ENCODE measurements at places on chromosomes 3 and 15.
A peak's percentile ranks its signal among the peaks of the same experiment; 100 is the strongest.

- peak; percentile 72 for DNase-seq
These were observed 21.8 kb upstream of the NFKBIZ start for GRCh38 chr3:101827211-101828174.

GRCh38 chr15:39184701-39185390, 396.0 kb upstream of the THBS1 start:
- no peak for DNase-seq

DNA sequence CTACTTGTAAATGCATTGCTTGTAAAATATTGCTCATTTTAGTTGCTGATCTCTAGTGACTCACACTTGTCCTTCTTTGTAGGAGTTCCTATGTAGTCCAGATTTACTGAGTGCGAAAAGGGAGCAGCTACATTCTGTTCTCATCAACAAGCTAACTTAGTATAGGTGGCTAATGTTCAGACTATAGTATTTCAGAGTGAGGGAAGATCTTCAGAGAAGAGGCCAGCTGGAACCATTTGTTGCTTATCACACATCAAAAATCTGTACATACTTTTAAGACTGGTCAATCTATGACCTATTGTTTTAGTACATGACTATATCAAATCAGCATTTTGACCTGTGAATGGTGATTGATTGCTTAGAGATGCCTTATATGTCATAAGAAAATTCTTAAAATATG, 71.3 kb upstream of the THSD4 start:
- no peak for DNase-seq

DNA sequence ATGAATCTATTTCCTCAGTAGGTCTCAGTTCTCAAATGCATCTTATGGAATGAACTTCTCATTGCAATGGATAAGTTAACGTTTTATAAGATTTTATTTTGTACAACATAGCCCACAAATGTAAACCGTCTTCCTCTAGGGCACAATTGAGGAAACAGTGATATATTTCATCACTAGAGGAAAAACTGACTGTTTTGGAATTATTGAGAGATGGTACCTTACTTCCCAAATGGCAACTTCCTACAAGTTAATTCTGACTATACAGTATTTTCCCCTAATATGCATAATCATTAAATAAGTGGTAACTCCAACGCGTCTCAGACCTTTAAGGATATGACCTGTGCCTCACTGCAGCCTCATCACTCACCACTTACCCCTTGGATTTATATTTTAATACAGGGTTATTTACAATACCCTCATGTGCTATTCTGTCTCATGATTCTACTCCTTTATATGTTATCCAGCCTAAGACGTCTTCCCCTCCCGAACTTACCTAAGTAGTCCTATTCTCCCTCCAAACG, 13.3 kb downstream of the GABPB1 start:
- DNase-seq, result no peak

- no peak for DNase-seq
These were observed 347.3 kb downstream of the CNTN3 start for GRCh38 chr3:74267131-74267530.

- DNase-seq, result no peak
These were observed 34.5 kb upstream of the CTNNB1 start for GRCh38 chr3:41164777-41165176.

DNA sequence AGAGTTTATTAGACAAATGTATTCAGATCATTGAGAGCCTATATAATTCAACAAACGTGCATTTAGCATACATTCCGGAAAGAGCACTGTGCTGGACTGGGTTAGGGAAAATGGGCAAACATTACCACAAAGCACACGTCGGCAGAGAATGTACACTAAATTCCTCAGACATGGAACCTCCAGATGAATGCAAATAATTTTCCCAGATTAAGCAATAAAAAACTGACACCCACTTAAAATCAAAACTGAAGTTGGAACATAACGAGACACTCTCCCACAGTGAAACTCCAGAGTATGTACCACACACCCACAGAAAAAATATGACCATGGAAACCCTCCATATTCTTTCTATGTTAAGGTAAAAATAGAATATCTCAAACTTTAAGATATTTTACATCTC, 4.8 kb downstream of the SECISBP2L start:
- DNase-seq, result no peak

DNA sequence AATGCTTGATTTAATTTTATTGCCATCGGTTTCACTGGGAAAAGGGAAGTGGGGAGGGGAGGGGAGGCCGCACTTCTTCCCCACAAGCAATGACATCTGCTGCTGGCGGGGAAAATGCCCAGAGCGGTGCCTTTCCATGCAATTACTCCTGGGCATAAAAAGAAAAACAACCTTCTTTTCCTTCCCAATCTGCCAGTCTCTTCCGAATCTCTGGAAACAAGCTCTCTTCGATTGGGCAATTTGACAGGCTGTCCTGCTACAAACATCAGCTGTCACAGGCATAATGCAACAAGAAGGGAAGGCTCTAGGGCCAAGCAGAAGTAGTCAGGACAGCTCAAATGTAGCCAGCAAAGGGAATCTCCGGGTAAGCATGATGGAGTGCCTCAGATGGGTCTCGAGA, 93.4 kb upstream of the STRIT1 start:
- no peak for DNase-seq

GRCh38 chr15:89138999-89139612, 50.9 kb downstream of the ABHD2 start:
- DNase-seq, result no peak

- DNase-seq, result no peak
These were observed 12.2 kb downstream of the ZIC1 start for GRCh38 chr3:147421184-147421912.

- no peak for DNase-seq
These were observed 322.3 kb downstream of the PLCL2 start for GRCh38 chr3:17207019-17207418.

DNA sequence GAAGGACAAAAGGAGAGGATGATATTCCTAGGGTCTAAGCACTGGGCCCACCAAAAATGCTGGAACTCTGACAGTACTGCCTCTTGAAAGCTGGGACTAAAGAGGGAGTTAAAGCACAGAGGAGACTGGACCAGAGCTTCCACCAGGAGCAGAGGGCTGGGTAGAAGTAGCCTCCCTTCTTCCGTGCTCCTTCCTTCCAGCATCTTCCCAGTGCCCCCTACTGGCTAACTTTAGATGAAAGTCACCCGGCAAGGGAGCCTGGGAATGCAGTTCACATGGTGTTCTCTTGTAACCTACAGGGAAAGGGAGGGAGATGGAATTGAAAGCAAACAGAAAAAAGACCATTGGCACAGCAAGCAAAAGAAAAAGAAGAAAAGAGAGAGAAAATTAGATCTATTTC, 106.1 kb upstream of the COL8A1 start:
- DNase-seq, result no peak

GRCh38 chr15:25850154-25851111, 12.7 kb downstream of the ATP10A start:
- DNase-seq, result peak; percentile 55

DNA sequence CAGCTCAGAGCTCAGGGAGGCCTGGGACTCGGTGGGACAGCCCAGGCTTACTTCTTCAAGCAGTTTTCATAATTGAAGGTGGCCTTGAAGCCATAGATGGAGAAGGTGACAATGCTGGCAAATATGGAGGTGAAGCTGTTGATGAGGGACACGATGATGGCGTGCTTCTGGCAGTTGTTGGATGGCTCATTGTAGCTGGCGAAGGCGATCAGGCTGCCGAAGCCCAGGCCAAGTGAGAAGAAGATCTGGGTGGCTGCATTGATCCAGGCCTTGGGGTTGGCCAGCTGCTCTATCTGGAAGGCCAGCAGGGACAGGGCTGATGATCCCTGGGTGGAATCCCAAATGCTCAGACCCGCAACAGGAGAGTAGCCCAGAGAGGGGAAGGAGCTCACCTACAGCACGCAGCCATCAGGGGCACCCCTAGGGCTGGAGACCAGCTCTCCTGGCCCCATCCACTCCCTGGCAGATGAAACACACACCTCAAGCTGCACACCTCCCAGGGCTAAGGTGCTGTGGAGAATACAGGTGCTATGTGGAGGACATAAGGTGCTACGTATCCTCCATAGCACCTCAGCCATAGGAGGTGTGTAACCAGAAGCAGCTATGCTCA, 25.1 kb downstream of the SLC6A20 start:
- DNase-seq, result no peak

- no peak for DNase-seq
These were observed 571.0 kb downstream of the FGF12 start for GRCh38 chr3:192156382-192156781.

GRCh38 chr3:16349986-16350596, 85.1 kb downstream of the OXNAD1 start:
- DNase-seq, result no peak

DNA sequence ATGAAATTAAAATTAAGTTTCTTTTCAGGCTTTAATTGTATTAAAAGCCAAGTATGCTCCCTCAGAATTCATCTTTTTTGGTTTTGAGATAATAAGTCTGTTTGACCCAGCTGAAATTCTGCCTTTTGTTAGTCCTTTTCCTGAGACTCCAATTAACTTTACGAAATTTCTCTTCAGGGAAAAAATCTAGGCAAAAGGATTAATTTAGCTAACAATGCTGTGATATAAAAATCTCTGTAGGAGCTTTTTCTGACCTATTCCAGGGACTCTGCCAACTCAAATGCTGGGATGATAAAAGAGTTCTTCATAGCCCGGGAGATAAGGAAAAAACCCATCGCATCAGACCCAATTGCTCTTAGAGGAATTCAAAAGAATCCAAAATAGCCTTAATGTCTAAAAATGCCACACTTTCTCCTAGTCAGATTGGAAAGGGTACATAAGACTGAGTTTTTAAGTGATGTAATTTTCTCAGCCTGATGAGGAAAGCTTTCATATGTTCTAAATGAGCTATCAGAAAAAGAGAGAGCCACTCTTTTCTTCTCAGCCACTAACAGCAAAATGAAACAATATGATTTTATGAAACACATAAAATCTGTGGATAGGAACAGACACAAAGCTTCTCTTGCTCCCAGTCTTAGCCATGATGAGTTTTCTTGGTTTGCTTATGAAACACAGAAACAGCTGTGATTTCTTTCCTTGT, 405.1 kb downstream of the ROBO1 start:
- DNase-seq, result no peak

- no peak for DNase-seq
These were observed 6.3 kb downstream of the ADAMTS17 start for GRCh38 chr15:100335335-100335999.

GRCh38 chr15:66789029-66790025, 87.3 kb downstream of the SMAD6 start:
- no peak for DNase-seq

DNA sequence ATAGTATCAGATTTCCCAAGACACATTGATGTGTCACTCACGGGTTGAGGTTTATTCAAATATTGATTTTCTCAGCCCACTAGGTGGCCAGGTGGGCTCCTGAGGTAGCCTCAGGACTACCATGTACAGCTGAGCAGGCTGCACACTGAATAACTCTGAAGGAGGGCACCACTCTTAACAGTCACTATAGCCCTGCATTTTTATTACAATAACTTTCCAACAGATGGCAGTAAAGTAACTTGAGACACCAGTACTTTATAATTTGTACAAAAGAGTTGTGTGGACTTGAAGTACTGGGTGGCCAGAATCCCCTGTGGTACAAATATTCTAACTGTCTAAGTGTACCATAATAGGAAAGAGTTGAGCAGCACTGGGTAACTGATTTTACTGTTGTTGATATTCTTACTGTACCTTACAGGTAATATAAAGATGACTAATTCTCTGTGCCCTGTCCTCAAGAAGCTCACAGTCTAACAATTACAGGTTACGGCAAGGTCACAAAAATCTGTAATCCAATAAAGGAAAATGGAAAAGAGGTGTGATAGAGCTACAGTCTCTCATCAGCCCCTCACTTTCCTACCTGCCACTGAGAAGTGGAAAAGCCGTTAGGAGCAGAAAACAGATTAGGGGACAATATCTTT, 76.0 kb downstream of the ETFA start:
- DNase-seq, result no peak

DNA sequence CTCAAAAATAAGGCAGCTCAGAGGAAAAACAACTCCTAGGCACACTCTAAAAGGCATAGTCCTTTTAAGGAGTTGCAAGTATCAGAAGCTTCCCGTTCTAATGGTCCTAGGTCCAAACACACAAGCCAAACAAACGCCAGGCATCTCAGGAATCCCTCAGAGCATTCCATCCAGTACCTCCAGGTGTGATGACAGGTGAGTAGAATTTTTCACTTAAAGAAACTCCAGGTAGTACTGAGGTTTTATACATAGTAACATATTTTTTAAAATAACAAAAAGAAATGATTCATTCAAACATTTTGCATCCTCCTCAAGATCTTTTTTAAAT, 1092.3 kb downstream of the TUSC7 start:
- no peak for DNase-seq

DNA sequence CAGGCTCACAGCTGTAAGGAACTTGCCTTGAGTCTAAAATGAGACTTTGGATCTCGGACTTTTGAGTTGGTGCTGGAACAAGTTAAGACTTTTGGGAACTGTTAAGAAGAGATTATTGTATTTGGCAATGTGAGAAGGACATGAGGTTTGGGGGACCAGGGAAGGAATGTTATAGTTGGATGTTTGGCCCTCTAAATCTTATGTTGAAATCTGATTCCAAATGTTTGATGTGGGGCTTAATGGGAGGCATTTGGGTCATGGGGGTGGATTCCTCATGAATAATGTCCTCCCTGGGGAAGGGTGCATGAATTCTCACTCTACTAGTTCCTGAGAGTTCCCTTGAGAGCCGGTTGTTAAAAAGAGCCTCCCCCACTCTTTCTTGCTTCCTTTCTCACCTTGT, 18.5 kb upstream of the CHCHD6 start:
- DNase-seq, result no peak

GRCh38 chr15:95175914-95176658, 944.7 kb downstream of the MCTP2 start:
- DNase-seq, result no peak

DNA sequence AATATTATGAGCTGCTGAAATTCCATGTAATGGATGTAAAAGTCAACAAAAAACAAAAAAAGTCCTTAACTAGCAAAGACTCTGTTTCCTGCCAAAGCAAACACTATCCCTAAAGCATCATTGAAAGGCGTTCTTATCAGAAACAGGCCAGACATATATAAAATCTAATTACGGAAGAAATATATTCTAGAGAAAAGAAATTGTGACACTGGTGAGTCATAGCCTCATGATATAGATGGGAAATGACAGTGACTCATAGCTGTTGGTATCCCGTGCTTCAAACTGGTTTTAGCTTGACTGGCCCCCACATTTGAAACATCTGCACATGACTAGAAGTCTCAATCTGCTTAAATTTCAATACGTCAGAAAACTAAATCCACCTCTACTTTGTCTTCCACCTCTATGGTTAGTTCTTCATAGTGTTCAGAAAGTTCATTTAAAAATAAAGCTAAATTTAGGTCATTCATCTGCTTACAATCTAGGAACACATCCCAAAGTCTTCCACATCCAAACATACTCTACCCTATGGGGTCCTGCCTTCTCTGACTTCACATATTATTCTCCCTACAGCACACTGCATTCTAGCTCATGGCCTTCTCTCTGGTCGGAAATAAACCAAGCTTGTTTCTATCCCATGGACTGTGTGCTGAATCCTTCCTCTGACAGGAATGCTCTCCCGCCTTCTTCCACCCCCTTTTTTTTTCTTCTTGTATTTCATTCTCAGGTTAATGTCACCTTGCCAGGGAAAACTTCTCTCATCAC, 456.3 kb upstream of the ARRDC4 start:
- DNase-seq, result no peak

- DNase-seq, result no peak
These were observed 605.7 kb upstream of the CFAP20DC start for GRCh38 chr3:59655418-59656015.

Measured in stimulated activated CD8-positive, alpha-beta memory T cell treated with anti-CD3 and anti-CD28 coated beads, Interleukin-12 subunit alpha, Interleukin-12 subunit beta, amount 100 ng/mL, for 4 hours (primary cell).